NCI-H226 (cell line): ENCODE measurements at places on chromosomes 2 and 18.
A peak's percentile ranks its signal among the peaks of the same experiment; 100 is the strongest.

- no peak for DNase-seq
These were observed 242.8 kb downstream of the NEDD4L start for GRCh38 chr18:58286632-58287352.

- DNase-seq = no peak
These were observed 44.1 kb downstream of the COX7A2L start for GRCh38 chr2:42316910-42317309.

DNA sequence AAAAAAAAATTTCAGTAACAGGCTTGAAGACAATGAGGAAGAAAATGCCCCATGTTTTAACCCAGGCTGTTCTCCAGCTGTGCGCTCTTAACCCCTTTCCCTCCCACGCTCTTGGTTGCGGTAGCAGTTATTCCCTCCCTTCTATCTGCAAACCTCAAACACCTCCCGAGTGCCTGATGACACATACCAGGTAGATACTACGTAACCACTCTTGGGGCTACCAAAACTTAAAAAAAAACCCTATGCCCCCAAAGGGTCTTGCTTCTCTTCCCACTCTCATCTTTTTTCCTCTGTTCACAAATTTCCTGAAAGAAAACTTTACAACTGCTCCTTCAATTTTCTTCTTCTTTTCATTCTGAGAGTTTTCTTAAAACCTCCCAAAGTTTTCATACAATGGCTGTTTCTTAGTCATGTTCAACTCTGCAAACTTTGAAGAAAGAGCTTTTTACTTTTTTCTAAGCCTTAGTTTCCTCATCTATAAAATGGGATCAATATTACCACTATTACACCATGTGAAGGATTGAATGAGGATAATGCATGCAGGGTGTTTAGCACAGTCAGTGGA, 4.9 kb upstream of the DRC1 start:
- DNase-seq = no peak

DNA sequence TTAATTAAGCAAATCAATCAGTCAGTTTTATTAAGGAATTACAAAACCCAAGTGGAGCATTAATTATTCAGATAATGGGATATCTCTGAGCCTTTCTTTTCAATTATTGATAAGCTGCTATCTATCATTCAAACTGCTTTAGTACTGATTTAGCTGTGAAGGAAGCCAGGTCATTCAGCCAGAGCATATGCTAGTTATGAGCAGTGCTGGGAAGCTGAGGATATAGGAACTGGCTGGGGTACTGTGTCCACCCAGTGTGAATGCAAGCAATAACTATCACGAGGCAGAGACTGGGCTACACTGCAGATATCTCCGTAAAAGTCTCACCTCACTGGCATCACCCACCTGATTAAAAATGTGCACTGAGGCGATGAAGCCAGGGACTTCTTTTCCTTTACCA, 496.7 kb upstream of the PIK3C3 start:
- no peak for DNase-seq

DNA sequence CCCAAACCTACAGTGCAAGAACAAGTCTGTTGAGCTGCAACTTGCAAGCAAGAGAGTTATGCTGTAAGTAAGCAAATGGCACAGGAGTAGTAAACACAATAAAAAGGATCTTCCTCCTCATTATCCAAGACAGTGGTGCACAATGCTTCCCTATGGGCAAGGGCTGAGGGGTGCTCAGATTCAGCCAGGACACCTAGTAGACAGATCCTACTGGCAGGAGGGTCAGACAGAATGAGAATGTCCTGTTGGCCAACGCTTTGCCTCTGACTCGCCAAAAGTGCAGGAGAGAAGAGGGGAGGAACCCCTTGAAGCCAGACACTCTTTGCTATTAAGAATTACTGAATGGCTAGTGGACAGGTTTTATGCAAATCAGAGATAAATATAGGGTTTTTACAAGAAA, 280.4 kb upstream of the SESTD1 start:
- DNase-seq = no peak

GRCh38 chr2:211744379-211744778, 794.2 kb downstream of the ERBB4 start:
- DNase-seq = no peak

DNA sequence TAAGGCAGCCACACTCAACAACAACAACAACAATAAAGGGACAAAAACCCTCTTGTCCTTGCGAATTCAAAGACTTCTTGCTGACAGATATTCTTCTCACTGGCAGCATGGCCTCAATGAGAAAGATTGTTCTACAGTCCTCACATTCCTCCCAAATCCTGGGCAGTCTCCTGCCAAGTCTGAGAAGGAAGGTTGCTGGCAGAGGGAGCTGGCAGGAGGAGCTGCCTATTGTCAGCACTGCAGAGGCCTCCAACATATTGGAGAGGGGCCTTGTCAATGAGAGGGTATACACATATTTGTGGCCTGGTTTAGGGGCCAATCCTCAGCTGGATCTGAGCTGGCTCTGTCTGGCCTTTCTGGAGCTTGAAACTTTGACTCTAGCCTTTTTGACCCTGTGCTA, 63.5 kb downstream of the LAMA3 start:
- no peak for DNase-seq

DNA sequence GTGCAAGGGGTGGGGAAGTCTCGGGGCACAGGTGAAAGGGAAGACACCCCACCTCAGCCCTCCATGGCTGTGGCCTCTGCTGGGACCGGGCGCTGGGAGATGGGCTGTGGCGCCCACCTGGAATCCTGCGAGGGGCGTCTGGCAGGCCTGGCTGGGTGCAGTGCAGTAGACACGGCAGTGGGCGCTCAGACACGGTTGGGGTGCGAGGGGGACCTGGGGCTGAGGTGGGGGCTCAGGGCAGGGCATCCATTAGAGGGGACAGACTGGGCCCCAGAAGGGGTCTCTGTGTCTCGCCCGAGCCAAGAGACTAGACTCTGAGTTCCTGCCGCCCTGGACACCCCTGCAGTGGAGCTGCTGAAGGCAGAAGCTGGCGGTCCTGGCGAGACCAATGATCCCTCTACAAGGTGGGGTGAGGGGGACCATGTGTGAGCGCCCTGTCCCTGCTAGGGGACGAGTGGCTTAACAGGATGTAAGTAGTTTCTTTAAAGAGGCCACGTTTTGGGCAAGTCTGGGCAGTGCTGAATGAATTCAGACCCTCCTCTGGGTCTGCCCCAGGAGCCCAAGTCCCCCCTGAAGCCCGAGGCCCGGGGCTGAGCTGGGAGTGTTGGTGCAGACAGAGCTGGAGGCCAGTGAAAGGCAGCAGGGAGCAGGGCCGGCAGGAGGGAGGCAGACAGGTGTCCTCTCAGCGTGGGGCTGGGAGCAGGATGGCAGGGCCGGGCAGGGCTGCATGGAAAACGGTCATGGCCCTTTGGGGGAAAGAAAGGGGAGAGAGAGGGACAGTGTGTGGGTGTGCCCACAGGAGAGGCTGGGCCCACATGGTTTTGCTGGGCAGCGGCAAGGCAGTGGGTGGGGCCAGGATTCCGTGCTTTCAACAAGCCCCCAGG, 57.2 kb downstream of the HS6ST1 start:
- no peak for DNase-seq

DNA sequence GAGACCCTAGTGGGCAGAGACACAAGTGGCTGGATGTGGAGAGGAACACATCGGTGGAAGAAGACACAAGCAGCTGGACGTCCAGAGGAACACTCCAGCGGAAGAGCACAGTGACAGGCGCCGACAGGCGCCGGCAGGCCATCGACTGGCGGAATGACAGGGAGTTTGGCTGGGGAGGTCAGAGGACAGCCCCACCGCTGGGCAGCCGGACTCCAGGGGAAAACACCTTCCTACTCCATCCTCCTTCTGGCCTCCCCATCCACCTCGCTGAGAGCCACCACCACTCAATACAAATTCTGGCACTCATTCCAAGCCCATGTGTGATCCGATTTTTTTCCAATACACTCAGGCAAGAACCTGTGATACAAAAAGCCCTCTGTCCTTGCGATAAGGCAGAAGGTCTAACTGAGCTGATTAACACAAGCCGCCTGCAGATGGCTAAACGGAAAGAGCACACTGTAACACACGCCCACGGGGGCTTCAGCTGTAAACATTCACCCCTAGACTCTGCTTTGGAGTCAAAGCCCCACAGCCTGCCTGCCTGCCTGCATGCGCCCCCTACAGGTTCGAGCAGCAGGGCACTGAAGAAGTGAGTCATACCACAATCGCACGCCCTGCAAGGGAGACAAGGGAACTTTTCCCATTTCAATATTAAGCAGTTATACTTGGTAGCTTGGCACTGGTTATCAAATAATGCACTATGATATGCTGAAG, 50.2 kb upstream of the LRP1B start:
- DNase-seq = no peak

DNA sequence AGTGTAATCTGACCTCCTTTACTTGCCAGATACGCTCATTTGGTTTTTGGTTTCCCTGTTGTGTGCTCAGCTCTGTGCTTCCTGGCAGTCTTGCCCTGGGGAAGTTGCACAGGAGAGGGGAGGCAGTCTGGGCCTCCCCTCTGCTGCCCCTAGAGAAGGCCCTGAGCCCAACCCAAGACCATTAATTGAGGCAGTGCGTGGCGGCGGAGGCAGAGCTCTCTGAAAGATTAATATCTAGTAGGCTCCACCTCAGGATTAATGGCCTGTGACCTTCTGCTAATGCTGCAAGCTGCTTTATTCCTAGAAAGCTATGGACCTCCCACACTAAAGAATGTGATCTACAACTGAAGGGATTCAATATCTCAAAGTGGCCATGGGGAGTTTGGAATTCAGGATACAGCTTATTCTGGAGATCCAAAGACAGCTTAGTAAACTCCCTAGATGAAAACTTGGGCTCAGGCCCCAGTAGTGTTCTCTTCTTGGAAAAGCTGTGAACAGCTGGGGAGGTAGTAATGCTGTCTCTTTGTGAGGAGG, 41.4 kb upstream of the MAPRE2 start:
- DNase-seq = no peak

- DNase-seq = no peak
These were observed 100.9 kb downstream of the WDSUB1 start for GRCh38 chr2:159185401-159186130.

GRCh38 chr2:108449410-108450130, 564 bp downstream of the GCC2 start:
- no peak for DNase-seq

GRCh38 chr2:238459081-238459629, 32.4 kb downstream of the ASB1 start:
- no peak for DNase-seq

- DNase-seq = no peak
These were observed 100.2 kb downstream of the SRBD1 start for GRCh38 chr2:45510701-45511420.

DNA sequence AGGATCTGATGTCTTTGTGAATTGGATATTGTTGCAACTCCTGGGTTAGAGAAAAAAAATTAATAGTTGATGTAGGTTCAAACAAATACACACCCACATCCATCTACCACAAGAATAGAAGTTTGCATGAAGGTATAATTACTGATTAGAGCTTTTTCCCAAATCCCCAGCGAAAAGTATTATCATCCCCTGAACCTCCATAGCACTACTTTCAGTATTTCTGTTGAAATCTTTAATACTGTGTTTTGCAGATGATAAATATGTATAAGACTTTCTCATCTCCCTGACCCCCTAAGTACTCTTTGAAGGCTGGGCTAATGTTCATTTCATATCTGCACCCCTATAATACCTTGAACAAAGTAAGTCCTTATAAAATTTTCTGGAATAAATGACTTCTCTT, 6.4 kb downstream of the FN1 start:
- DNase-seq = no peak

- no peak for DNase-seq
These were observed 136.1 kb upstream of the CHAC2 start for GRCh38 chr2:53631313-53632125.

DNA sequence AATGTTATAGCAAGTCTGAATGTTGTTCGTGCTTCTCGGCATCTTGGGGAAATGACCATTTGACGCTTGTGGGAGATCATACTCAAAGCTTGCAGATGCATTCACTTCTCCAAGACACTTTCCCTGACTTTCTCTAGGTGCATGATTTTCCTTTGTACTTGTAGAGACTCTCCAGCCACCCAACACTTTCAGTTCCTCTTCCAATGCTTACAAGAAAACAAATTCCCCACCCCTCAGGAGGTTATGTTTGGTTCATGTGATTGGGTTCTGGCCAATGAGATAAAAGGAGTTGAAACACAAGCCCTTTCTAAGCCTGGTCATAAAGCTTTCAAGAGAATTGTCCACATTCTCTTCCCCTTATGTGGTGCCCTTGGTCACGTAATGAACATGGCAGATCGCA, 156.3 kb downstream of the EPHA4 start:
- no peak for DNase-seq

DNA sequence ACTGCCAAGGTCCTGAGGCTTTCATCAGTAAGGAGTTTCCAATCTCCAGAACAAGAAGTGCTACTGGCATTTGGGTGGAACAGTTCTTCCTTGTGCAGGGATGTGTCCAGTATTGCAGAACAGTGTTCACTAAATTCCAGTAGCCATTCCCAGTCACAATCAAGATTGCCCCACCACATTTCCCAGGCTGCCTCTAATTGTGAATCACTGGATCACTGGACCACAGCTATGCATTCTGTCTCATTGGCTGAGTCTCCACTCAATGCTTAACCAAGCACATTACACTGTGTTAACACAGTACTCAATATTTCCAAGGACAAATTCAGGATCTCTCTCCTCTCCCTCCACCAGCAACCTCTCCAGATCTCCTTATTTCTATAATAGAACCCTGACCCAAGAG, 160.2 kb upstream of the CCDC150 start:
- peak; percentile 39 for DNase-seq

DNA sequence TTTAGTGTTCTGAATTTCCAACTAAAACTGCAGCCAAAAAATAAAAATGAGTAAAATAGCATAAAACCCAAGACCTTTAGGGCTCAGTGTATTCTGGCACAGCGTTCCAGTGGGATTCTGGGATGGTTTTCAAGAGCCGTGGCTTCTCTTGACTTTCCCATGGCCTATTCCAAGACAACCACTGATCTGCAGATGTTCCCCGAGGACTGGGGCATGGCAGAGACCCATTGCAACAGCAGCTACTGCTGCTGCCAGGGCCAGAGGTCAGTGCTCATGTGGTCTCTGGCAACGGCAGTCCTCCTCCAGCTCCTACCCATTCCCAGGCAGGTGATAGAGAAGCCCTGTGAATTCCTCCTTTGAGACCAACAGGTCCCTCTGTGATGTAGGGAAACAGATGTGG, 26.8 kb downstream of the TNP1 start:
- no peak for DNase-seq

GRCh38 chr2:185291035-185291647, 447.5 kb upstream of the FSIP2 start:
- peak; percentile 28 for DNase-seq

DNA sequence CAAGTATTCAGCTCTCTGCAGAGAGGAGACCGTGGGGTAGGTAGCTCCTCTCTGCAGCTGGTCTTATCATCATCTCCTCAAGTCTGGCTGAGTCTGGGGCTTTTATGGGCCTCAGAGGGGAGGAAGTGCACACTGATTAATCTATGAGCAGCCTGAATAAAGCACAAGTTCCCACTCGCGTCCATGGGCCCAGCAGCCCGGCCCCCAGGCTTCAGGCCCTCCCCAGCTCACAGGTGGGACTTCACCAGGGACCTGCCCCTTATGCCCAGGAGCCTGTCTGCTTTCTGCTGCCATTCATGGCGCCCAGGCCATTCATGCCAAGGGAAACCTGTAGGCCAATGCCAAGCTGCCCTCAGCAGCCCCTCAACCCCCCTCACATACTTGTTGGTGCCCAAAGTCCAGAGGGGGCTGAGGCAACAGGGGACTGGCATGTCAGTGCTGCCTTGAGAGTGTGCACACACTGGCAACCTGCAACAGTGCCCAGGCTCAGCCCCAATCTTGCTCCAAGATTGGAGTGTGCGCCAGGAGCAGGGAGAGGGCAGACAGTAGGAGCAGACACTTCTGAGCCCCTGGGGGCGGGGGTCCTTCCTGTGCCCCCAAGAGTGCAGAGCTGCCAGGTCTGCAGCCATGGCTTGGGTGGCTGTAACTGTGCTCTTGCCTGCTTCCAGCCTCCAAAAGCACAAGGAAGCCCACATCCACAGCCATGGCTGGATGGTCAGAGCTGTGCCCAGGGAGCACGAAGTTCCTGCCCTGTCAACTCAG, 375.6 kb upstream of the VWC2L start:
- no peak for DNase-seq
